ENCODE measurements at places on chromosomes 16 and 17.
A peak's percentile ranks its signal among the peaks of the same experiment; 100 is the strongest.

- no peak for DNase-seq
Measured at GRCh38 chr16:10589109-10589508, 8.7 kb upstream of the EMP2 start.

DNA sequence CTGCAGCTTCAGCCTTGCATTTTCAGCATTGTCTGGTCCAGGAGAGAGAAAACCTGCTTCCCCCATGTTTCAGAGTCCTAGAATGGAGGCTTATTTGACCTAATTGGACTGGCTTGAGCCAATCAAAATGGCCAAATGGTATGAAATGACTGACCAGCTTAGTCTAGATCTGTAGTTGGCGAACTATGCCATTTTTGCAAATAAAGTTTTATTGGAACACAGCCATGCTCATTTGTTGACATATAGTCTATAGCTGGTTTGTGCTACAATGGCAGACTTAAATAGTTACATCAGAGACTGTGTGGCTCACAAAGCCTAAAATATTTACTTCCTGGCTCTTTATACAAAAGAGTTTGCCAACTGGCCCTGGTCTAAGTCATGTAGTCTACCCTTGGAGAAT, 180.8 kb downstream of the HS3ST3B1 start:
- no peak for DNase-seq

DNA sequence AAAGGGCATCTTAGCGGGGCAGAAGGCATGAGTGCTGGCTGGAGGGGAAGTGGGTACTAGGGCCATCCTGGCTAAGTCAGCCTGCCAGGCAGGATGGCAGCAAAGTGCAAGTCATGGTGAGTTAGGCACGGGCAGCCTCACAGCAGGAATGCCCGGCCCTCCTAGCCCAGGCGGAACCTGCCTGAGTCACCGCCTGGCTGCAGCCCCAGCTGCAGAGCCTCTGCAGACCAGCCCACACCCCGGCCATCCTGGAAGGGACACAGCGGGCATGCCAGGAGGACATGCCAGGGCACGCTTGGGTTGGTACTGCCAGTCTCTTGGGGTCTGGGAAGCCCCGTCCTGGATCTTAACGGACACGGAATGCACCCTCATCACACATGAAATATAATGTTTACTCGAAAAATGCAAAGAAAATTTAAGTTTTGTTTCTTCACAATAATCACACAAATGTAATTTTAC, 5.0 kb upstream of the ALDH3A1 start:
- peak; percentile 28 for DNase-seq

DNA sequence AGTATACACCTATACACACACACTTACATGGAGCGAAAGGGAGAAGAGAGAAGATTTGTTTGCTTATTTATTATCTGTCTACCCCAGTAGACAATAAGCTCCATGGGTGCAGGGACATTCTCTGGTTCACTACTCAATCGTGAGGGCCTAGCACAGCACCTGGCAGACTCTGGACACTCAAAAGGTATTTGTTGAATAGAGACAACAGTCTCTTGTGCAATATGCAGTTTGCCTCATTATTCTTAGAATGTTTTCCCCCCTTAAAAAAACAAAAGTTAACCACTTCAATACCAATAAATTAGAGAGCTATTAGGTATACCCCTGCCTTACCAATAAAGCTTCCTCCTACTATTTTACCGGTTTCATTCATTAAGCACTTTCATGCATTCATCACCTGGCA, 2.0 kb downstream of the AKAP10 start:
- no peak for DNase-seq

GRCh38 chr17:77531641-77532040, 390.9 kb downstream of the SEC14L1 start:
- DNase-seq, result no peak

- DNase-seq, result no peak
Measured at GRCh38 chr17:15263206-15263579, 1.9 kb downstream of the PMP22 start.

DNA sequence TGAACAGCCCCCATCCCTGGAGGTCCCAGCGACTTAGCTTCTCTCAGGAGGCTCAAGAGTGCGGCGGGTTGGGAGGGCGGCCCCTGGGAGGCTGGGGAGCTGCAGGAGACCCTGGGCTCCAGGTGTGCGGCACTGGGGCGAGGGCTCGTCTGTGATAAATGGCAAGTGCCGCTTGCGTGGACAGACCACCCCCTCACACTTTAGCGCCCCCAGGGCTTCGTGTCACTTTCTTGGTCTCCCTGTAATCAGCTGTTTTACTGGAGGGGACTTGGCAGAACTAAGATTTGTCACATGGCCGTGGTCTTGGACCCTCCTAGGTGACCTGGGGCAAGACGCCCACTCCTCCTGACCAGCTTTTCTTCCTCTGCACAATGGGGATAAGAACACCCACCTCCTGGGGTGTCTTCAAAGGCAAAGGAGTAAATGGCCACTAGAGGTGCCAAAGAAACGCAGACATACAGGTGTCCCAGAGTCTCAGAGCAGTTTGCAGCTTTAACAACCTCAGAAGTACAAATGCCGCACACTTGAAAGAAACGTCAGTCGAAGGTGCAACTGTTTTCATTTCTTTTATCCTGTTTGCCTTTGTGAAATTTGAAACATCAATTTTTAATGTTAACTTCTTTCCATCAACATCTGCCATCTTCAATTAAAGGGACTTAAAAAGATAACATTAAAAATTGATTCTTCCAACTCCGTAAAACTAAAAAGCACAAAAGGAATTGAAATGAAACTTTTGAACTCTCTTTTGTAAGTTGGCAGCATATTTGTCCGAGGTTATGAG, 946 bp downstream of the OSGIN1 start:
- no peak for DNase-seq

- DNase-seq, result no peak
Measured at GRCh38 chr17:35742896-35743477, 10.1 kb downstream of the GAS2L2 start.

DNA sequence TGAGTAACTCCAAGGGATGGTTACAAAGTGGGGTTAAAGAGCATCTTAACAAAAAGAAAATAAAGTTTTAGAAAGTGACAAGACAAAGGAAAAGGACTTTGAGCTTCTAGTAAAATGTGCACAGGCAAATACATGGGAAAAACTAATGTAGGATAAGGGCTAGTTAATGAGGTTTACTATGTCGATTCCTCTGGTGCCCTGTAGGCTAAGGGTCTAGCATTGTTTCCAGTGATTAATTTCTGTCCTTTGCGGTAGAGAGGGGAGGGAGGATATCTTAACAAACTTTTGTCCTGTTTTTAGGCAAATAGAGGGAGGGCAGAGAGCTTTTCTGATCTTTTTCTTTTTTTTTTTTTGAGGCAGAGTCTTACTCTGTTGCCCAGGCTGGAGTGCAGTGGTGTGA, 96.6 kb upstream of the SIAH1 start:
- no peak for DNase-seq

GRCh38 chr17:3723188-3723555, 531 bp upstream of the HASPIN start:
- DNase-seq, result no peak

DNA sequence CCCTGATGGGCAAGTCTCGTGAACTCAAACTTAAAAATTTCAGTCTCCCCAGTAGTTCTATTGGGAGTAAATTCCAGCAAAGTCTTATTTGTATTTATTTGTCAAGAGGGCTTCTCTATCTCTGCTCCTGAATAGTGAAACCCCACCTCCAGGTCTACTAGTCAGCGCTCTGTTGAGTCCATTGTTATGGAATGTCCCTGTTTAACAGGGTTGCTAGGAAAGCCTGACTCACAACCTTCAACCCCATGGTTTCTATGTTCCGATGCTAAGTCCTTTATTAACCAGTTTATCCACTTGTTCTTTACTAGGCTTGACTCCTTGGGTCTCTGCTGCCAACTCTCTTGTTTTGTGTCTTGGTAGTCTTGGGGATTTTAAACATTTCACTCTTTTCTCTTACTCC, 250.7 kb upstream of the MYOCD start:
- DNase-seq, result no peak

DNA sequence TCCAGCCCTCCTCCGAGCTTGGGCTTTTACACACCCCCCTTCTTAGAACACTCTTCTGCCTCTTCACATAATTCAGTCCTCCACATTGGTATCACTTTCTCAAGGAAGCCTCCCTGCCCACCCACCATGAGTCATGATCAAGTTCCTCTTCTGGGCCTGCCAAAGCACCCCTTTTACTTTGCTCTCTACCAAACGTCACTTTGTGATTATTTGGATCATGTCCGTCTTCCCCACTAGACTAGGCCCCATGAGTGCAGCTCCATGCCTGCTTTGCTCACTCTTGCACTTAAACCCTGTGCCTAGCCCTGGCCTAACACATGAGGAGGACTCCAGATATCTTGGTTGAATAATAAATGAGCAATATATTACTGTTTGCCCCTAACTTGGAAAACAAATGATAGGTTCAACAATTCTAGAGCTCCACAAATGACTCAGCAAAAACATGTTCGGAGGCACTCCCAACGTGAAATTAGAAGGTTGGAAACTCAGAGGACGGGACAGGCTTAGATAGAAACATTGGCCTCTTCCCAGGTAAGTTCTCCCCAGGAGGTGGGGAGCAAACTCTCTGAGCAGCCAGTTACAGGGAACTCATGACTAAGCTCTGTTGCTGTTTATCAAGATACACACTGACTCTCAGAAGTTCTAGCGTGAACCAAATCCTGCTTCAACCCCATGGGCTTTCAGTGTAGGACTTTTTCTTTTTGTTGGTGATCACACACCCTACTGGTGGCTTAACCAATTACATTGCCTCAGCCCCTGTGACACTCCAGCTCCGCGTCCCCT, 28.3 kb downstream of the G6PC1 start:
- DNase-seq, result peak; percentile 77

DNA sequence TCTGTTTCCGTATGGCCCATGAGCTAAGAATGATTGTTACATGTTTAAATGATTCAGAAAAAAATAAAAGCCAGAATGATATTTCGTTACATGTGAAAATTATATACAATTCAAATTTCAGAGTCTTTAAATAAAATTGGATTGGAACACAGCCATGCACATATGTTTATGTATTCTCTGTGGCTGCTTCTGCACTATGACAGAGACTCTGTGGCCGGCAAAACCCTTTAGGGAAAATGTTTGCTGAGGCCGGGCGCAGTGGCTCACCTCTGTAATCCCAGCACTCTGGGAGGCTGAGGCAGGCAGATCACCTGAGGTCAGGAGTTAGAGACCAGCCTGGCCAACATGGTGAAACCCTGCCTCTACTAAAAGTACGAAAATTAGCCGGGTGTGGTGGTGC, 15.9 kb upstream of the CDC42EP4 start:
- no peak for DNase-seq

DNA sequence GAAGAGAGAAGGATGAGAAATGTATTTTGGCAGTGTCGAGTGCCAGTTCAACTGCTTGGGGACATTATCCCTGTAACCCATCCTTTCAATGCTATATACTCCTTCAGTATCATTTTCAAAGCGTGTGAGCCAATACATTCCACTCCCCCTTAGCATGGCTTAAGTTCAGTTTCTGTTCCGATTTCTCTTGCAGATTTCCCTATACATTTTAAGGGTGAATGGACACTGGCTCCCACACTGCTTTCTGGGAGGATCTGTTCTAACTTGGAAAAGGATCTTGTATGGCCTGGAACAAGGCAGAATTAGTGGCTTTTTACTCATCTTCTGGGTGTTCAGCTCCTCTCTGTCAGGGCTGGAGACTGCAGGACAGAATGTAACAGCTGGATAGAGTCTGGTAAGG, 333.8 kb downstream of the HAPSTR1 start:
- DNase-seq, result no peak

DNA sequence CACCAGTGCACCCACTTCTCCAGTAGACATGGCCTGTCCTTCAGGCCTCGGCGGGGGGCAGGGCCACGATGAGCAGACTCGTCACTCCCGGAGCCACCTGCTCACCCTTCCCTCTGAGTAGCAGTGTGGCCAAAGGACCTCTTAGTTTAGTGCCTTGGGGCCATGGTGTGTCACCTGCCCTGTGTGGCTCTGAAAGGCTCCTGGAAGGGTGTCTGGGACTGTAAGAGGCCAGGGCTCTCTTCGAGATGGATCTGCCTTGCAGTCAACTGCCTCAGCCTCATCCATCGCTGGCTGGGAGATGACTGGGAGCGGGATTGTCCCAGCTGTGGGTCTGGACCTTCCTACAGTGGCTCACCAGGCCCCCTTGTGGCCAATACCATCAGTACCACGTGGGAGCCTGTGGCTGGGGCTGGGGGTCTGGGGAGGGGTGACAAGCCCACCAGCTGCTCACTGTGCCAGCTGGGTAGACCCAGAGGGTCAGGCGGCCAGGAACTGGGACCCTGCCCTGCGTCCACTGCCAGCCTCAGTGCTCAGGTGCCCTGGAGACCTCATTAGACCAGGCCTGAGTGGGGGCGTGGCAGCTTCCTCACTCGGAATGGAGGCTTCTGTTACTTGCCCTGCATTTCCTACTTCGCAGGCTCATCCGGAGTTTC, 133.4 kb downstream of the OR1D5 start:
- peak; percentile 10 for DNase-seq

Measured in HL-60 (cell line).